ENCODE measurements at places on chromosomes 4 and X.

DNA sequence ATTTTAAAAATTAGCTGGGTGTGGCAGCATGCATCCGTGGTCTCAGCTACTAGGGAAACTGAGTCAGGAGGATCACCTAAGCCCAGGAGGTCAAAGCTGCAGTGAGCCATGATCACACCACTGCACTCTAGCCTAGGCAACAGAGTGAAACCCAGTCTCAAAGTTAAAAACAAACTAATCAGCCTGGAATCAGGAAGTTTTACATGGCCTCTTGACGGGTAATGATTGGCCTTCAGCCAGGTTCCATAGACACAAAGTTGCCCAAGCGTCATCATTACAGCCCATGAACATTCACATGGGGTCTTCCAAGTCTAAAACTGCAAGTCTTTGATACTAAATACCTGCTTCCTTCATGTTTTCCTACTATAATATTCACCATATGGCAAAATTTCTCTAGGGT lies 10.0 kb upstream of the RGN start:
- no peak for DNase-seq

GRCh38 chrX:134622813-134623185 lies 35.5 kb downstream of the PLAC1 start:
- no peak for DNase-seq

- DNase-seq = no peak
Observed at GRCh38 chr4:26337612-26338011, 16.8 kb downstream of the RBPJ start.

GRCh38 chr4:181991369-181992108 lies 251.7 kb upstream of the TENM3 start:
- no peak for DNase-seq

GRCh38 chrX:130770615-130771014 lies 132.4 kb downstream of the ENOX2 start:
- DNase-seq = no peak

DNA sequence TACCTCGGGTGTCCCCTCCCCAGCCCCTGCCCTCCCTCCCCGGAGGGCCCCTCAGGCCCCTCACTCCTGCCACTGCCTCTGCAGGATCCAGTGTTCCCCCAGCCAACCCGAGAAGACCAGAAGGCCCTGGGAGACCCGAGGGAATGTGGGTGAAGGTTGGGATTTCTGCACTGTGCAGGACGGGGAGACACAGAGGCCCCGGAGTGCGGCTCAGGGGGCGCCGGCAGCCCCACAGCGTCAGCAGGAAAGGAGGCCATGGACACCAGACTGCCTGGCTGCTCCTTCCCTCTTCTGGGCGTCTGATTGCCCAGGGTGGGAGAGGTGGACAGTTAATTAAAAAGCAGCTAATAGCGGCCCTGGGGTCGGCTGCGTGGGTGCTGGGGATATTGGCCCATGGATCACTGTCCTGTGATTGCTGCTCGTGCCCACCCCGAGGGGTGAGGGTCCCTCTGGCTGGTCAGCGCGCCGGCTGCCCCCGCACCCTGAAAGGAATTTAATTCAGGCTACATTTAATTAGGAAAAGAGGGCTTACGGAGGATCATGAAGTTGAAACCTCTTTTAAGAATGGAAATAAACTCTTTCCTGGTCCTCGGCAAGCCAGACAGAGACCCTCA lies 57.8 kb upstream of the NKX1-1 start:
- no peak for DNase-seq

DNA sequence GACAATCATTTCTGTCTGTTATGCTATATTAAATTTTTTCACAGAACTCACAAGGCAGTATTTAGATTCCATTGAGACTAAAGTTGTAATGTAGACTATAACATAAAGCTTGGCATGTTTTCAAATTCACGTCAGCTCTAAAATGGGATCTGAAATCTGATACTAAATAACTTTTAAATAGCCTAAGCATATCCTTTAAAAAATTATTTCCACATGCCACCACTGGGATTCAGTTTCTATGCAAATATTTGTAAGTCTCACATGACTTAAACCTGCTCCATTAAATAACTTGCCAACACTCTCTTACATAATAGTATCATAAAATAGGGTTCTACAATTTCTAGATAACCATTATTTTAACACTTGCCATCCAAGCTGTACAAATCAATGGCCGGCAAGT lies 32.4 kb downstream of the KLHL8 start:
- no peak for DNase-seq

DNA sequence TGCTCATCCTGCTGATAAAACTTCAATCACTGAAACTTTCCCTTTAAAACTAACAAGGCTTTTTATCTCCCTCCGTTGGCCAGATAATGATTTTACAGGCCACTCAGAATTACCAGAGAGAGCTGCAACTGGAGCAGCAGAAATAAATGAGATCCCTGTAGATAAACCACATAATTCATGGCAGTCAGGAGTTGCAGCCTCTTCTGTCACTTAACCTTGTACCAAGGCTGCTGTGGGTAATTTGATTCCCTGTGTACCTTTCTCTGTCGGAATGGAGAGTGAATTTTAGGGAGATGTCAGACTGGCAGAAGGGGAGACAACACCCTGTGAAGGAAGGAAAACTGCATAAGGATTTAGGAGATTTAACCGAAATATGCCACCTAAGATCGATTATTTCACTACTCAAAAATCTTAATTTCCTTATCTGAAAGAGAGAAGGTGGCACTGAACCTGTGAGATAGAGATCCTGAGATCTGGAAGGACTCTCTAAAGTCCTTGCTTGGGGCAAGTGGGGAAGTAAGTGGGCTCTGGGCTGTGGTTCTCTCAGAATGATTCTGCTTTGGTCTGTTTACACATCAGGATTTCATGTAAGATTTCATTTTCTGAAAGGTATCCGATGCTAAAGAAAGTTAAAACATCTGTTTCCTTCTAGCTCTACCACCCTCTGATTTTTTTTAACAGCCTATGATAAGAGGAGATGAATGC lies 14.3 kb upstream of the TSPAN5 start:
- DNase-seq = no peak

DNA sequence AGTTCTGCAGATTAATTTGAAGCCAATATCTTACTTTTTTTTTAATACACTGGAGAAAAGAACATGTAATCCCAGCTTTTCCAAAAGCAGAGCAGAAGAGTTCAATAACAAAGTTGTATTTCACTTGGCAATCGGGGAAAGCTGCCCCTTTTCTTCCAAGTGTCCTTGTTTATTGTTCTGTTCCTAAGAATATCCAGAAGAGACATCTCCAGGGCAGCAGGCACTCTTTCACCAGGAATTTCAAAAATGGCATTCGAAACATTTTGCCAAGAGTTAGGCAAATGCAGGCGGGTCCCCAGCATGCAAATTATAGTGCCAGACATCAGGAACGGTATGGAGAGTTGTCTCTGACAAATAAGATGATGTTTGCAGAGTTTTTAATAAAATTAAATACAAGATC lies 494.5 kb downstream of the BCOR start:
- DNase-seq = no peak

DNA sequence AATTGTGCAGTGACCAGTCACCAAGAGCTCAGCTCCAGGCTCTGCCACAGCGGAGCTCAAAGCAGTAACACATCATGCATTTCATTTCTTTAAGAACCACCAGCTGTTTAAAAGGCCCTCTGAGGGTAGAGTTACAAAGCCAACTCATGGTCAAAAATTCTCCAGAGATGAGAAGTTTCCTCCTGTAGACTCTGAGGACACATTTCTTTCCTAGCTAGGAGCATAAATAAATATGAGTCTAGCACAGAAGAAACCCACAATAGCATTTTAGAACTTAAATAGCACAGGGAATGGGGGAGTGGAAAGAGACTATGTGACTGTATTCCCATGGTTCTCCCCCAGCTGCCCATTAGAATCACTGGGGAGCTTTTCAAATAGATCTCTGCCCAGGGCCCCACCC lies 6.5 kb upstream of the CRMP1 start:
- DNase-seq = no peak

DNA sequence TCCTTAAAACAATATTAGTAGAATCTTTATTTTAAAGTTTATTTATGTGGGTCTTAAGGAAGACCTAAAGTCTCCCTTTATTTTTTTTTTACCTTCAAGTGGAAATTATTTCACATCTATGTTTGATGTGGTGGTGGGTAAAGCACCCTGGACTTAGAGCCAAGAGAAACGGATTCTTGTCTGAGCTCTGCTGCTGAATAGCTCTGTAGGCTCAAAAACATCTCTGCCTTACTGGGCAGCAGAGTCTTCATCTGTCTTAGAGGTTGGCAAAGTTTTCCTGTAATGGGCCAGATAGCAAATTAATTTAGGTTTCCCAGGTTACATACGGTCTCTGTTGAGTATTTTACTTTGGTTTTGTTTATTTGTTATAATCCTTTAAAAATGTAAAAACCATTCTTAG lies 136.5 kb downstream of the CEP135 start:
- DNase-seq = no peak

DNA sequence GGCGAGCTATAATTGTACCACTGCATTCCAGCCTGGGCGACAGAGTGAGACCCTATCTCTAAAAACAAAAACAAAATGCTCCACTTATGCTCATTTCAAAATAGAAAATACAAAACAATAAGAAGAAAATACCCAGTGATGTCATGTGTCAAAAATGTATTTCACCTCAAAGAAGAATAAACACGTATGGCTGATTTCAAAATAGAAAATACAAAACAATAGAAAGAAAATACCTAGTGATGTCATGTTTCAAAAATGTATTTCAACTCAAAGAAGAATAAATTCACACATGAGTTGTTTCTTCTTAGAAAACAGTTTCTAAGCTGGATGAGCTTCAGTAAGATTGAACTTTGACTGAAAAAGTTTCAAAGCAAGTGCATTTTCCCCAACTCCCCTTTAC lies 20.3 kb upstream of the PDCL2 start:
- DNase-seq = no peak

GRCh38 chr4:3792813-3793212 lies 26.6 kb downstream of the ADRA2C start:
- DNase-seq = no peak

DNA sequence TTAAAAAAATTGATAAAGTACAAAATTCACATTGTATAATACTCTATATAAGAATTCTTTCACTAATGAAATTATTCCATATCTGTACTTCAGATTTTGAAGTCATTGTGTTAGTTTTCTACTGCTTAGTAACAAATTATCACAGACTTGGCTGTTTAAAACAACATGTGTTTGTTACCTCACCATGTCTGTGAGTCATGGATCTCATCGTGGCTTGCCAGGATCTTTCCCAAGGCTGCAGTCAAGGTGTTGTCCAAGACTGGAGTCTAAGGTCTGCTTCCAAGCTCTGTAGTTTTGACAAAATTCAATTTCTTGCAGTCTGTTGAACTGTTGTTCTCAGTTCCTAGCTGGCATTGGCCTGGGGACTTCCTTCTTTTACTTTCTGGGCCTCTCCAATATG lies 1286.9 kb downstream of the ADGRL3 start:
- DNase-seq = no peak

GRCh38 chr4:13203101-13203500 lies 281.0 kb downstream of the RAB28 start:
- no peak for DNase-seq

- no peak for DNase-seq
Observed at GRCh38 chrX:42098900-42099299, 175.5 kb upstream of the CASK start.

GRCh38 chr4:186400676-186401075 lies 134.7 kb downstream of the F11 start:
- no peak for DNase-seq

DNA sequence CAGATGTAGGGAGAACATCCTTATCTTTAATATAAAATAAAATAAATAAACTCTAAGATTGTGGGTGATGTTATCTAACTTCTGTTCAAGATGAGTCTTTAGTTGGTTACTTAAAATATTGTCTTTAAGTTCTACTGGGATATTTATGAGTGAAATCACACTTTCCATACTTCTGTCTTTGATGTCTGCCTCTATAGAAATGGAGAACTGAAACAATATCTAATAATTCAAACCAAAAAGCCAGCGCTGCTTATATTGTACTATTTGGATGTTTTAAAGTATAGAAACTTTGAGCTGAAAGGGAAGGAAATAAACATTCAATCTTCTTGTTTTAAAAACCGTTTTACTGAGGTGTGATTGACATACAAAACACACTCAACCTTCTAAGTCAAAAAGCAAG lies 44.8 kb upstream of the RPS6KA3 start:
- no peak for DNase-seq

GRCh38 chrX:56130031-56130430 lies 102.1 kb upstream of the KLF8 start:
- DNase-seq = no peak

GRCh38 chr4:8247047-8247930 lies 22.3 kb upstream of the HTRA3 start:
- no peak for DNase-seq

DNA sequence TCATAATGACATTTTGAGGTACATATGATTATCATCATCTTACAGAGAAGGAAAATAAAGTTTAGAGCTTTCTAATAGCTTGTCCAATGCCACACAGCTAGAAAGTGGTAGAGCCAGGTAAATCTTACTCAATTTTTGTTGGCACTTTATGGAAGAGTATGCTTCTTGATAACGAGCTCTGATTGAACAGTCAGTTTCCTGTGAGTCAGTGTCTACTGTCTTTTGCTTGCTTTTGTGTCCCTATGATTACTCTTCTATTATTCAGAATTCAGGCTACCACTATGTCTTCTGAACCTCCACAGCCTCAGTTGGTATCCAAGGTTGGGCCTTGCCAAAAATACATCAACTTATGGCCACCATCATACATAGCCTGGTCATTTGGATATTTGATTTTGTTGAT lies 2.6 kb downstream of the FAAH2 start:
- DNase-seq = no peak

DNA sequence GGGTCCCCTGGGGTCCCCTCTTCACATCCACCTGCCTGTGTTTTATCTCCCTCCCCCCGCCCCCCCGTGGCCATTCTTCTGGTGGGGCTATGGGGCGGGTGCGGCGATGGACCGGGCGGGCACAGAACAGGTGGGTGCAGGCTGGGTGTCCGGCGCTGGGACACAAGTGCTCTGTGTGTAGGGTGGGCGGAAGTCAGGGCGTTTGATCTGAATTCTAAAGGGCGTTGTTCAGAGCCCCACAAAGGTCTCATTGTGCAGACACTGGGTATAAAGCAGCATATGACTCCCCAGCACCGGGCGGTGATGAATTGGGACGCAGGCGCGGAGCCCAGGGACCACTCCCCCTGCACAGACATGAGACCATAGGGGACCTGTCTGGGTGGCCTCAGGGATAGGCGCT lies at the start of gene GJB1:
Gene GJB1 (plus strand): TSS at position 296 of the 400 bp plus-strand sequence. CDS start 484 bp downstream, outside the sequence.
- no peak for DNase-seq

GRCh38 chr4:153260553-153261300 lies 56.5 kb downstream of the TRIM2 start:
- DNase-seq = no peak

DNA sequence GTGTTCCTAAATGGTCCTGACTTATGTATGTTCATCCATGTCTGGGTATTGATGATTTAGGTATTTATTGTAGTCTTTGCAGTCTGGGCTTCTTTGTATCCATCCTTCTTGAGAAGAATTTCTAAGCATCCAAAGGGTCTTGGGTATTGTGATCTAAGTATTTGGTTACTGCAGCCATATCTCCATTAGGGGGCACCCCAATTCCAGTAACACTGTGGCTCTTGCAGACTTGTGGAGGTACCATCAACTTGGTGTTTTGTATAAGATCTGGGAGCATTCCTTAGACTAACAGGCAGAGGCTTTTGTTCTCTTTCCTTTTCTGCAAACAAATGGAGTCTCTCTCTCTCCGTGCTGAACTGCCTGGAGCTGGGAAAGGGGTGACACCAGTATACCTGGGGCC lies 113.7 kb upstream of the NEXMIF start:
- DNase-seq = no peak

- no peak for DNase-seq
Observed at GRCh38 chrX:33330798-33331197, 119.4 kb upstream of the DMD start.
